ENCODE measurements at places on chromosomes 12 and 14.

DNA sequence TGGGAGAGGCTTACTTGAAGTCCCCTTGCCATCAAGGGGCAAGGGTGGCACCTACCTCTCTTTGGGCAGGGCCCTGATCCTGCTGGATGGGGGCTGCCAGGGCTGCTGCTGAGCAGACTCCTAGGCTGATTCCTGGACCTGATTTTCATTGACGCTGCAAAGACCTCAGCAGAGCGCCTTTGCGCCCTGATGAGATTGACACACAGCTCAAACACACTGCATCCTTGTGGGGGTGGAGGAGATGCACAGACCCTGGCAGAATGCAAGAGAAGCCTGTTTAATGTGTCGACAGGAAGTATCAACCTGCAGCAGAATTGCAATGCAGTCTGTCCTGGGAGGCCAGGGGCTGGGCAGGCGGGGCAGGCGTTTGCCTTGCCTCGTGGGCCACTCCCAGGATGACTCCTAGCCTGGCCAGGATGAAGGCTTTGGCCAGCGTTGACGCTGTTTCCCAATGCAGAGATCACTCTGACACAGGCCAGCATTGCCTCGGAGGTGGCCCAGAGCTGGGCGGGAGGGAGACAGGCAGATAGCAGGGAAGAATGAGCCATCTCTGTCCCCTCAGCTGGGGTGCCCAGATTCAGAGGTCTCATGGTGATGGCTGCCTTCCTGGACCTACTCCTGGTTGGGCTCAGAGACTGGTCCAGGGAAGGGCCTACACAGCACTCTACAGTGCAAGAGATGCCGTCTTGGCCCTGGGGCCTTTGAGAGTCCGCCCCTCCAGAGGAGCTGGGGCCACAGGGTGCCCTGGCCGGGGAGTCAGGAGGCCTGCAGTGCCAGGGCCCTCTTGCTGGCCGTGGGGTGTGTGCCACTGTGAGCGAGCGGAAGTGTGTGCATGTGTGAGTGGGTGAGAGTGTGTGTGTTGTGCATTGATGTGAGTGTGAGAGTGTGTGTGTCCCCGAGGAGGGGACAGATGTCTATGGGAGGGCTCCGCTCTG, 108.3 kb downstream of the KIF26A start:
- no peak for DNase-seq

GRCh38 chr12:97425380-97425779, 37.2 kb upstream of the RMST start:
- no peak for DNase-seq

DNA sequence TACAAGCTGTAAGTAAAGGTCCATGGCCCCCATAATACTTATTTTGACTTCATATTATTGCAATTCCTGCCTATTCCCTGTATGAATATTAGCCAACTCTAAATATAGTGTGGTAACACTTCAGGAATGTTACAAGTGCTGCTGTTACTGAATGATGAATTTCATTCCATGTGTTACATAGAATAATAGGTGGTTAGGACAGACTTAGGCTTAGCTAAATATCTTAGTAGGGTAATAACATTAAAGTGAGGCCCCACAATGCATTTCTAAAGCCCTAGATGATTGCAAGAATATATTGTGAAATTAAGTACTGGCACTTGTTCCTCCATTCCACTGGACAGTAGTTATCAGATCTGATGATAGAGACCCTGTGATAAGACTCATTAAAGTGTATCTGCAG, 182.7 kb downstream of the PCNX1 start:
- DNase-seq, result no peak

DNA sequence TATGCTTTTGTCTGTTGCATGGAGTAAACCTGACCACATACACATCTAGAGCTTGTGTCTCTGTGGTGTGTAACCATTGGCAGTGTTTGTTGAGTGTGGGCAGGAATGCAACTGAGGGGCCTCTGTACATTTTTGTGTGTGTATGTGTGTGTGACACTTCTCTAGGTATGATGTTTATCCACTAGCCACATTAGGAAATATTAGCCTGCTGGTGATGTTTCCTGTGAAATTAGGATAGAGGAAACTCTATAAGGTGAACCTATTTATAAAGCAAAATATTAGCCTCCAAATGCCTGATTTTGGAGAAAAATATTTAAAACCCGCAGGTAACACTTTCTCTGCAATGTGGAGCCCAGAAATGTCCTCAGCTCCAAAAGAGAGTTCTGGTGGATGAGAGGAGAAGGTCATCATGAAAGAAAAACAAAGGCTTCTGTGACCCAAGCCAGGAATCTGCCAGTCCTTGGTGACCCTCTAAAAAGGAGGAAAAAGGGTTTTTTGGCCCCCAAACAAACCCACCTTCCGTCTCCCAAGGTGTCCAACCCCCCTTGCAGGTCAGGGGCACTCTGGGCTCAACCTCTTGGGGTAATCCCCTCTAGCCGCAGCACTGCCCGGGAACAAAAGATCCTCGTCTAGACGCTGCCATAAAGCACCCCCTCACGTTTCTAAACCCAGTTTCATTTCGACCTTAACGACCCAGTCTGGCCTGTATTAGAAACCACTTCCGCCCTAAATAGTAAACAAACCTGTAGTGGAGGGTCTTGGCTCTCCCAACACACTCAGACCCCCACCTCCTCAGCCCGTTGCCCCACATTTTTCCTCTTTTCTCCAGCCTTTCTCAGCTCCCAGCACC, 3.1 kb upstream of the HOTAIR start:
- no peak for DNase-seq

- DNase-seq, result no peak
Observed at GRCh38 chr12:59689776-59690175, 93.9 kb downstream of the SLC16A7 start.

- DNase-seq, result no peak
Observed at GRCh38 chr14:70116278-70116677, 72.5 kb downstream of the SLC8A3 start.

DNA sequence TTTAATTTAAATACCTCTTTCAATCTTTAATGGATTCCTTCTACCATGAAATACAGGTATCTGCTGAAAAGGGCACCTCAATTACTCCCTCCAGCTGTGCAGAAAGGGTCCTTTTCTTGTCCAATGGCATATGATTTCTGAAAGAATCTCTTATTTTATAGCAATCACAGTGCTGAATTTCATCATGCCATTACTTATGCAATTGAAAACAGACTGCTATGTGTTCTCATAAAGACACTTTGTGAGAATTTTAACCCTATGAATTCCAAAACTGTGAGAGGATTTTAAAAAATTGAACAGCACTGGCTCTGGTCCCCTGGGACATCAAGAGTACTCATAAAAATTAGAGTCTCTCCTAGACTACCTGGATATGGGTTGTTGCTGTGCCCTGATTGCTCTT, 45.9 kb upstream of the CNOT2 start:
- DNase-seq, result no peak

- DNase-seq, result no peak
Observed at GRCh38 chr14:106209755-106210154, 683.4 kb downstream of the TMEM121 start.

DNA sequence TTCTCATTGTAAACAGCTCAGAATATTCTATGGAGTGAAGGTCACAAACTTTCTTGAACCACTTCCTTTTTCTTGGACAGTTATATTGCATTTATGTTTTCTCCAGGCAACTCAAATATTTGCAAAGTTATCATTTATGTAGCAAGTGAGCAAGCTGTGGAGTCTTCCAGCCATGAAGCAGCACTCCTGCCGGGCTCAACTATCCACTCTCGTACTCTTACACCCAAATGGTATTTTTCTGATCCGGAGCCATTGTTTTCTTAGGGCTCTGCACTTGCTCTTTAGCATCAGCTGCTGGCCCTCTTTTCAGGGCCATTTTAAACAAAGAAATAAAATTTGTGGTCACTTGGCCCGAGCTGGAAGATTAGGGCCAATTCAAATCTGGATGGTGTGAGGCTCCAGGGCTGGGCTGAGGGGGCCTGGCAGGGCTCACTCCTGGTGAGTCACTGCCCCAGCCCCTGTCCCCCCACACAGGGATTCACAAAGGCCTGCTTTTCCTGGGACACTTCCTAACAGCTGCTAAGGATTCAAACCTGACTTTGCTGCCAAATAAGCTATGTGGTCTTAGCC, 19.7 kb downstream of the SYNE3 start:
- DNase-seq, result no peak

DNA sequence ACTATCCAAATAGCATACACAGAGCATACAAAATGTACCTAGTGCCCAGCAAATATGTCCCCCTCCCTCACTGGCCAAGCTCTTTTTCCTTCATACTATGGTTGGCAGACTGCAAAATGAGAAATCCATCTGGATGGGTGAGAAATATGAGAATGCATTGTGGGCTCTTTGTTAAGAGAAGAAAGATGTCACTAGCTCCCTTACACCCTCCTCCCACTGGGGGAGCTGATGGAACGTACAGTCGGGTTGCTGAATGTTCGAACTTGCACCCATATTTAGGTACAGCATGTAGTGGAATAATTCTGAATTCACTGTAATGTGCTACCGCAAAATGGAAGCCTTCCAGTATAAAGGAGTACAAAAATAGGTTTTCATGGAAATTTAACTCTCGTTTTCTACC, 377.4 kb downstream of the GRIN2B start:
- DNase-seq, result no peak

GRCh38 chr12:80041692-80042091, 57.6 kb upstream of the OTOGL start:
- DNase-seq, result peak; percentile 11

DNA sequence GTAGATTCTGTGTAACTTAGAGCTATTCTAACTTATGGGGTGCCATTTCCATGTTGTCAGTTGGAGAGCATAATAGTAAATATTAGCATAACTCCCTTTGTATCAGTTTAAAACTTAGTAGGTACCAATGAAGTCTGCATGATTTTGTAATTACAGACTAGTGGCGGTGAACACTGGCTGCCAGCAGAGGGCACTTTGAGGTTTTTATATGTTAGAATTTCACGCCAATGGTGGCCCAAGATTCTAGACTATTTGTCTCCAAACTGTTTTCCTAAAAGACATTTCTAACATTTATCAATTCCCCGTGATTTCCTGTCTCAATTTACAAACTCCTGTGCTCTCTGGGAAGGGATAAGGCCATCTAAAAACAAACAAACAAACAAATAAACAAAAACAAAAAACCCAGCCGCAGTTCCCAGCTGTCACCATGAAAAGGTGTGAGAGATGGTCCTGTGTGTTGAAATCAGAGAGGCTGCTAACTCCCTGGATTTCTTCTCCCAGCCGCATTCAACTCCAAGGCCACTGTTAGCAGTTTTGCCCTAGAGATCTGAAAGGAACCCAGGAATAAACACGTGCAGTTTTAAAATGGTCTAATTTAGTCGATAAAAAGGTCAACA, 57.6 kb downstream of the BRMS1L start:
- DNase-seq, result peak; percentile 27

DNA sequence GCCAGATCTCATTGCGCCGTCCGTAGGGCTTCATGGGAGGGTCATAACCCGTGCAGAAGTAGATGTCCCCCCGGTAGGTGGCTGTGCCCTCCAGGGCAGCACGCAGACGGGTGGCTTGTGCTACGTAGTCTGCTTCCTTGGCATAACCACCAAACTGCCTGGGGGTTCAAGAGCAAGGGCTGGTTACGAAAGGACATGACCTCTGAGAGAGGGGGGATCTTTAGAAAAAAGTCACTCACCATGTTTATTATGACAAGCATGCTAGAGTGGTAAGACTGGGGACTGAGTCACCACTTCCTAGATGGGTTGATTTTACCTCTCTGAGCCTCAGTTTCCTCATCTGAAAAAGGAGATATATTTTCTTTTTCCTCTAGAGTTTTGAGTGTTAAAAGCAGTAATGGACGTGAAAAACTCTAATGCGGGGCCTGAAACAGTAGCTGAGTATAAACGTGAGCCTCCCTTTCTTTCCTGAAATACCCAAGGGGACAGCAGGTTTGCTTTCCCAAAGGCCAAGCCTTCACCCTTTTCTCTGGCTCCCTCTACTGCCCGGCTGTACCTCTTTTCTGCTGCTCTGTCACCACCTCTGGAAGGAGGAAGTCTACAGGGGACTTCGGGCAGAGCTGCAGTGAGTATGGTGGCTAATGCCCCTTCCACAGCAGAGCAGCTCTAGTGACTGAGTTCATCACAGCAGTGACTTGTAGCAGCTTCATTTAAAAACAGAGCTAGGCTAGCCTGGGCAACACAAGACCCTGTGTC, 23.5 kb upstream of the GPRC5D start:
- no peak for DNase-seq

GRCh38 chr12:113333418-113333750, 1.5 kb downstream of the SLC8B1 start:
- no peak for DNase-seq

GRCh38 chr12:120136093-120136770, 19.7 kb upstream of the RAB35 start:
- DNase-seq, result no peak

GRCh38 chr14:101200650-101201516, 297.4 kb upstream of the RTL1 start:
- DNase-seq, result no peak

DNA sequence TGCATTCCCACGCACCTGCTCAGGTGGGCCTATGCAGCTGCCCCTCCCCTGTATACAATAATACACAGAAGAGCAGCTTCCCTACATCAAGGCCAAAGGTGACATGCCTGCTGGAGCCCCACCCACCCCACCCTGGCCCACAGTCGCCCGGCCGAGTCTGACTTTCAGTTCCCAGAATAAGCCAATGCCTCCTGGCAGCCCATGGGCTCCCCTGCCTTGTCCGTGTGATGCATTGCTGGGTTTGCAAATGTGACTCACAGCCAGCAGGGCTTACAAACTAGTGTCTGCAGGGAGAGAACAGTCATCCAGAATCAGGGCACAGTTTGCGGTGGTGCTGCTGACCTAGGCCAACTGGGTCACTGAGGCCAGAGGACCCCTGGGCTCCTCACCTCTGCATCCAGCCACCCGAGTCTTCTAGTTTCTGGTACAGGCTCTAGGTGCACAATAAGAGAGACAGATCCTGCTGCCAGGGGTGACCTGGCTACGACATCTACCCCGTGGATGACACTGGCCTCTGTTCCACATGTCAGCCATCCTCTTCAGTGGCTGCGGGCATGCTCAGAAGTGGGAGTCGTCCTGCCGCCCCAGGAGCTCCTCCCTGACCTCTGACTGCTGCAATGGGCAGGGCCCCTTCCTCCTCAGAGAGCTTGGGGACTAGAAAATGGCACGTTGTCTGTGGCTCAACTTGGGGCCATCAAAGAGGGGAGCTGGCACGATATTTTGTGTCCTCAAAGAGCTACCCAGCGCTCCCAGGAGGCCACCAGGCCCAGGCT, 84.5 kb downstream of the CHGA start:
- DNase-seq, result peak; percentile 75

GRCh38 chr12:84807249-84807648, 105.3 kb downstream of the SLC6A15 start:
- peak; percentile 25 for DNase-seq

- no peak for DNase-seq
Observed at GRCh38 chr12:125742413-125742812, 677.2 kb downstream of the AACS start.

GRCh38 chr14:70416338-70416724, 559 bp downstream of the SYNJ2BP start:
- DNase-seq, result peak; percentile 15

DNA sequence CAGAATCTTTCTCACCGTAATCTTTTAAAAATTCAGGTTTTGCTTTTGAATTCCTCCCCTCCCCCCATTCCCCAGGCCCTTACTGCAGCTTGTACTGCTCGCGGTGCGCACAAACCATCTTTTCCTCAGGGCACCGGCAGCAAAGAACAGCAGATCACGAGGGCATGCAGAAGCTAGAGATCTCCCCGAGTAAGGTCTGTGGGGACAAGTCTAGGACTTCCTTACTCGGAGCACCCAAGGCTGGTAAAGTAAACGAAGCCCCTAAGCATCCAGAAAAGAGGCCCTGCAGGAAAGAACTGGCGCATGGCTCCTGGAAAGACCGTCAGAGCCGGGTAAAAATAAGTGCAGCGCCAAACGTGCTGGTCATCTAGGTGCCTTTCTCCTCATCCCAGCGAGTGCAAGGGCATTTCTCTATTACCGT, 727 bp downstream of the LDHB start:
- peak; percentile 22 for DNase-seq

- peak; percentile 61 for DNase-seq
Observed at GRCh38 chr14:100159094-100159864, at the start of gene DEGS2. Gene DEGS2, minus strand, starts transcription at chr14:100159645. Its CDS starts 58 bp downstream, at chr14:100159587.

Data from RWPE1 (cell line).